Esophagus squamous epithelium (tissue), 5 donors: ENCODE measurements at places on chromosomes 2 and 18.

DNA sequence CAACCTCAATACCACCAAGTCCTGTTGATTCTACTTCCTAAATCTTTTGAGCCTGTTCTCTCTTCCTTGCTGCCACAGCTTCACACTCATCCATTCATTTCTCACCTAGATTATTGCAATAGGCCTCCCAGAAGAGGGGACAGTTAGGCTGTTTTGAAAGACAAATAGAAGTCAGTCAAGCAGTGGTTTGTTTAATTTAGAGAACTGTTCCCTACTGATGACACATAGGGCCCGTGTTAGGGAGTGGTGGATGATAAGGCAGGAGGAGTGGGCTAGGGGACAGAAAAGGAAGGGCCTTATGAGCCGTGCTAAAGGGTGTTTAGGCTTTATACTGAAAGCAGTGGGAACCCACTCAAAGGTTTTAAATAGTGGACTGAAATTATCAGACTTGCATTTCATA, 59.6 kb upstream of the ZFP36L2 start:
- no peak for DNase-seq

GRCh38 chr2:29921560-29921915, at the start of gene ALK:
TSS of gene ALK (minus strand) at chr2:29921586. CDS start at chr2:29920659, 927 bp downstream.
- peak; percentile 2 for DNase-seq

DNA sequence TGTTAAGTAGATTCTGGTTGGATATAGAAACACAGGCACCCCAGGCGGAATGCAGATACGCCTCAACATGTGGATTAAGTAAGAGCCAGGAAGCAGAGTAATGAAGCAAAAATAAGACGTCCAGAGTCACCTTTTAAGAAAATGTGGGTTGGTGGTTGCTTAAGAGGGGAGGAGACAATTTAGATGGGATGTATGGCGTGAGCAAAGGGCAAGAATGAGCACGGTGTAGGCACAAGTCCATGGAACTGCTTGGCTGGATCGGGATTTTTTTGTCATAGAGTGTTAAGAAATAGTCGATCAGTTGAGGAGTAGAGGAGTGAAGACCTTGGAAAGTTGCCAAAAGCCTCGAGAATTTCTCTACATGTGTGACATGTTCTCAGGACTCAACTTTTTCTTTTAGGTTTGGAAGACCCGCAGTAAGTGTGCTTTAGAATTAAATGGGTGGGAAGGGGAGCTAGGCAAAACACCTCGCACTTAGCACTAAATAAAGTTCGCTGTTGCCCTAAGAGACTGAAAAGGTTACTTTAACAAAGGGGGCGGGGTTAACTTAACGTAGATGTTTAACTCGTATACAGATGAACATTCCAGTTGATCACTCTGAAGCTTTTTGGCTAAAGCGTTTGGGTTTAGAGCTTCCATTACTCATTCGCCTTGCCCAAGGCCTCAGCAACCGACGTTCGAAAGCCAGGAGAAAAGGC, 716 bp upstream of the SLC39A10 start:
- no peak for DNase-seq

DNA sequence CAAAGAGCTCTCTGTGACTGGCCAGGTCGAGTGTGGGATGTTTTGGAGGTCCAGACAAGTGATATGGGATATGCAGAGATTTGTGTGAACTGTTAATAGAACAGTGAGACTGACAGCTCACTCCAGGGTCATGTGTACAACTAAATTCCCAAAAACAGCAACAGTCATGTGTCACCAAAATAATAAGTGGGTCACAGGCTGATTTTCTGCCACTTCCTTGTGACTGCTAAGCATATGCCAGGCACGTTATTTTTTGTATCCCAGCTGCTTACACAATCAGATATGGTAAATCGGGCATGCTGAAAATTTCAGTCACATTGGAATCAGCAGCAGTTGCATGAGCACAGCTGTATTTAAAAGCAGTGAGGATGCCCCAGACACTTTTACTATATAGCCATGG, 198.7 kb downstream of the PTGR3 start:
- no peak for DNase-seq

DNA sequence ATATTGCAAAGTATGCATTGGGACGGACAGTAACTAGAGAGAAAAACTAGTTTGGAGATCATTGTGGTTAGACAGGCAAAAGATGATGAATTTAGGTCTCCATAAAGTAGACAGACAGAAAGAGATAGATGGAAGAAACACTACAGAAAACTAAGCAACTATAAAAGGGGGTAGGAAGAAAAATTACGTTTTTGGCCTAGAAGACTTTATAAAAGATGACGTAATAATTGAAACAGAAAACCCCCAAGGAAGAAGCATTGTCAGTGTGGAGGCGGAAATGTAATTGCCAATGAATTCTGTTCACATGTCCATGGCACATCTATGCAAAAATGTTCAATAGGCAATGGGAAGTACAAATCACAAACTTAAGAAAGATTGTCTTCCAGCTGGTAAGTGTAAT, 1211.5 kb upstream of the ZEB2 start:
- no peak for DNase-seq

DNA sequence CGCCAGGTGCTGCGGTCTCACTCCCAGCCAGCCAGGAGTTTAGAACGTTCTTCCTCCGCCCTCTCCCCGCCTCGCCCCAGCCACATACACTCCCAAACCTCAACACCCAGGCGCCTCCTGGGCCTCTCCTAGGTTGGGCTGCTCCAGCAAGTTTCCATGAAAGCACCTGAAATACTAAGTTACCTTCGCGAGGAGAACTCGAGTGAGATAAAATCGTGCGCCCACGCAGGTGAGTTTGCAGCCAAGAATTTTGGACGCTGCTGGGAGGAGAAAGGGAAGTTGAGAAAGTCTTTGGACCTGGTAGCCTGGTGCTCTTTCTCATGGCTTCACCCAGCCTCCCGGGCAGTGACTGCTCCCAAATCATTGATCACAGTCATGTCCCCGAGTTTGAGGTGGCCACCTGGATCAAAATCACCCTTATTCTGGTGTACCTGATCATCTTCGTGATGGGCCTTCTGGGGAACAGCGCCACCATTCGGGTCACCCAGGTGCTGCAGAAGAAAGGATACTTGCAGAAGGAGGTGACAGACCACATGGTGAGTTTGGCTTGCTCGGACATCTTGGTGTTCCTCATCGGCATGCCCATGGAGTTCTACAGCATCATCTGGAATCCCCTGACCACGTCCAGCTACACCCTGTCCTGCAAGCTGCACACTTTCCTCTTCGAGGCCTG, at the start of gene GPR39:
GPR39 (plus strand) TSS at position 83 of the 673 bp plus-strand sequence.
- DNase-seq: no peak

DNA sequence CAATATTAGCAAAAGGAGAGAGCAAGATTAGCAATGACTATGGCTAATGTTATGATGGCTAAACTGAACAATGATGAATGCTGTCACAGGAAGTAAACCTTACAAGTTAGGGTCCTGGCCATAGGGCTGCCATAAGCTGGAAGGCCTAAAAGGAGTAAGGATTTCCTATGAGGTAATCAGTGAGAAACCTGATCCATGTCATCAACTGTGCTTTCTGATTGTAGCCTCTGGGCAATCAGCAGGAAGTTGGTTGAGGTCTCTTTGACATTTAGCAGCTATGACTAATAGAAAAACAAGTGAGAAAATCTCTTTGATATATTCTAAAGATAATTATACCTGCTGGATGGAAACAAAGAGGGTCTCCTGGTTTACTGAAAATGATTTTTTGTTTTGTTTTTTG, 193.0 kb downstream of the RAB3GAP1 start:
- no peak for DNase-seq

- no peak for DNase-seq
Observed at GRCh38 chr18:9066358-9066757, 36.1 kb upstream of the NDUFV2 start.

DNA sequence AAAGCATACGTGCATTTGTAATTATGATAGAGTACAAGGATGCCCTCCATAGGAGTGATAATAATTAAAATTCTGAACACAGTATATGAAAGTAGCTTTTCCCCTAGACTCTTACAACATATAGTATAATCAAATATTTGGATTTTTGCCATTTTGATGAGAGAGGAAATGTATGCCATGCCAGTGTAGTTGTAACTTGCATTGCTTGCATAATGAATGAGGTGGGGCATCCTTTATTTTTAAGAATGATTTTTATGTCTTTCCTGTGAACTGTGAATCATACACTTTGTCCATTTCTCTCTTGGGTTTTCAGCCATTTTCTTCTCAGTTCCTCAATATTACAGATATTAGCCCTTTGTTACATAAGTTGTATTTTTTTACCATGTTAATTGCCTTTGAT, 197.5 kb downstream of the SCG2 start:
- DNase-seq: no peak

- DNase-seq: no peak
Observed at GRCh38 chr2:102505290-102505689, 32.3 kb downstream of the SLC9A4 start.

- no peak for DNase-seq
Observed at GRCh38 chr2:49931241-49931640, 776.9 kb upstream of the FSHR start.

DNA sequence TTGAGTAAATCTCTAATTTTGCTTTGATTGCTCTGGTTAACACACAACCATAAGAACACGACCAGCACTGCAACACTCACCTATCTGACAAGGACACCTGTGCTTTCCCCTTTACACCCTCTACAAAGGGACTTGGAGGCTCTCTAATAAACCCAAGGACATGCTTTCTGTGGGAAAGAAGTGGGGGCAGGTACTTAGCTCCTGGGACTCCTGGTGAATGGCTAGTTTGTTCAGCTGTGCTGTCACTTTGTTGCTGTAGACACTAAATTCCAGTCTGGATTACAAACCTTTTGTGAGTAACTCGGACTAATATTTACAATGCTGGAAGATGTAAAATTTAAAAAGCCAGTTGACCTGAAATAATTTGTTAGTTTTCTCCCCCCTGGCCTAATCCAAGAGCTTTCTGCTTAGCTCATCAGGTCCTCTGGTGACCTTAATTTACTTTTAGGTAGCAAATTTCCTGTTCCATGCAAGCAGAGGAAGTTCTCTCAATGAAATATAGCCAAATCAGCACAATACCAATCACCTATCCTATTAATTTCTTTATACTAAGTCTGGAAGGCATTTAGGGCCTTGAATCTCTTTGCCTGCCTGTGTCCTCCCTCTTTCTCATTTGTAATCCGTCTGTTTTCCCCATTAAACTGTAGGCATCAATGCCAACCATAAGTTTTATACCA, 67.5 kb downstream of the PLCL1 start:
- no peak for DNase-seq

- DNase-seq: no peak
Observed at GRCh38 chr2:228602288-228602687, 420.8 kb upstream of the SPHKAP start.

GRCh38 chr18:10794771-10795170, 268.9 kb downstream of the NAPG start:
- no peak for DNase-seq

GRCh38 chr2:54708584-54709335, 14.7 kb upstream of the EML6 start:
- no peak for DNase-seq

DNA sequence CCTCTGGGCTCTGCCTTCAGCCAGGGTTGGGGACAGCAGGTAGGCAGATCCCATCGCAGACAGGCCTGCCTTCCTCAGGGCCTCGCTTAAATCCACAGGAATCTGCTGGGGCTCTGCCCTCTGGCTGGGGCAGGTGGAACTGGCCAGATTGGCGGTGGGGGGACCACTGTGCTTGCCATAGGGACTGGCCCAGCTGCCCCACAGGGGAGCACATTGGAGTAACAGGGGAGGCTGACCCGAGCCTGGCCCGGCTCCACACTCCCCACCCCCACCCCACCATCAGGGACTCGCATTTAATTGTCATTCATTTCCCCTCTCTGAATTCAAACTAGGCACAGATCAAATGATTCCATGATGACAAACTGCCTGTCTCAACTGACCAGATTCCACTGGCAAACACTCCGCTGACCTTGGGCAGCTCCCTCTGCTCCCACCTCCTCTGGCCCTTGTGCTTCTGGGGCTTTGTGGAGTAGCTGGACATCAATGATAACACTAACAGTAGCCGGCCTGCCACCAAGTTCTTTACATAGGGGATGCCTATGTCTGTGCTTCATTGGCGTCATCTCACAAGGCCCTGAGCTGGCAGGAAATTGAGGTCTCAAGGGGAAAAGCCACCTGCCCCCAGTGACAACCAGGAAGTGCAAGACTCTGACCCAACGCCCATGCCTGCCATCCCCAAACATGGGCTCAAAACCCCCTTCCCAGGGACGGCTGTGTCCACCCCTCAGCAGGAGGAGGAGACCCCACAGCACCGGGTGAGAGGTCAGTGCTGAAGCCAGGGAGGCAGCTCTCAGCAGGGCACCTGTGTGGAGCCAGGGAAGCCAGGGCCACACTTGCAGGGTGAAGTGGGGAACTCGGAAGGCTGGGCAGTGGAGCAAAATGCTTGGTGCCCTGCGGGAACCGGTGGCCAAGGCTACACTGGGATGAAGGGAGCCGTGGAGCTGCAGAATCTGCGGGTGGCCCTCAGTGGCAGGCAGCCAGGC, 2.1 kb upstream of the B3GNT7 start:
- no peak for DNase-seq

DNA sequence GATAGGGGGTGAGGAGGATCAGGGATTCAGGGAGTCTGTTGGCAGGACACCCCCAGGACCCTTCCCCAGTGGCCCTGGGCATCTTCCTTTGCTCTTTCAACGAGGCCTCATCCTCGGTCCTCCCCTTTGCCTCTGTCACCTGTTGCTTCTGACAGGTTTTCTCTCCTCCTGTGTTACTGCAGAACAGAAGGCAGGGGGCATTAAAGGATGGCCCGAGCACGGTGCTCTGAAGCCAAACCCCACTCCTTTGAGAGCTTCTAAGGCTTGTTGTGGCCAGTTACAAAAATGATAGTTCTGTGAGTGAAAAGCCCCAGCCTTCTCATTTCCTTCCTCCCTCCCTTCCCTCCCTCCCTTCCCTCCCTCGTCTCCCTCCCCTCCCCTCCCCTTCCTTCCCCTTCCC, 82.5 kb downstream of the THNSL2 start:
- no peak for DNase-seq

DNA sequence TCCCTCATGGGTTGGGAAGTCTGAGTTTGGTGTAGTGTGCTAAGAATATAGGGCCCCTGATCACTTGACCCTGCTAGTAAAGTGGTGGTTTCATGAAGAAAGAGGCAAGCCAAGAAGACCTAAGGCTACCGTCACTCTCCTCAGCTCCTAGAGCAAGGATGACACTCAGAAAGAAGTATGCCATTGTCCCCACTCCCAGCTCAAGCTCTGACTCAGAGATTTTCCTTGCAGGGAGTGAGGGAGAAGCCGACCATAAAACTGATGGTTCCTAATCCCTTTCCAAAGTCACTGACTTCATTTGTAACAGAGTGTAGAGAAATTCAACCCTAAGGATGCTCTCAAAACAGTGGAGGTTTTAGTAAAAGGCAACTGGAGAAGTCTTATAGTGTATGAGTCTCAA, 80.9 kb downstream of the ICA1L start:
- no peak for DNase-seq

DNA sequence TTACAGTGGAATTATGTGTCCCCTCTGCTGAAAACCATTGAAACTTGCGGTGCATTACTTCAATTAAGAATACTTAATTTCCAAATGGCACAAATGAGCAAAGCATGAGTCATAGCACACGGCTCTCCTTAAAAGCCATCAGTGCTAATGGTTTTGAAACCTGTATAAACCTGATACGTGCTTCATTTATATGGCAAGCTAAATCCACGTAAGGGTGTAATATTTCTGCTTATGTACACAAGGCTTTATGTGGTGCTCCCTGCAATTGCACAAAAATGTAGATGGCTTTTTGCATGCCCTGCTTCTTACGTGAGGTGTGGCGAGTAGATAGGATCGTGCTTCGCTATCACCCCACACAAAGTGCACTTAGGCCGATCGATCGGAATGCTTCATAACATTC, 840.9 kb downstream of the GALR1 start:
- DNase-seq: no peak

- DNase-seq: no peak
Observed at GRCh38 chr2:72115110-72116080, 32.3 kb downstream of the CYP26B1 start.

- no peak for DNase-seq
Observed at GRCh38 chr2:66494708-66495107, 59.8 kb downstream of the MEIS1 start.
